ENCODE measurements at places on chromosomes 4 and X.
A peak's percentile ranks its signal among the peaks of the same experiment; 100 is the strongest.

DNA sequence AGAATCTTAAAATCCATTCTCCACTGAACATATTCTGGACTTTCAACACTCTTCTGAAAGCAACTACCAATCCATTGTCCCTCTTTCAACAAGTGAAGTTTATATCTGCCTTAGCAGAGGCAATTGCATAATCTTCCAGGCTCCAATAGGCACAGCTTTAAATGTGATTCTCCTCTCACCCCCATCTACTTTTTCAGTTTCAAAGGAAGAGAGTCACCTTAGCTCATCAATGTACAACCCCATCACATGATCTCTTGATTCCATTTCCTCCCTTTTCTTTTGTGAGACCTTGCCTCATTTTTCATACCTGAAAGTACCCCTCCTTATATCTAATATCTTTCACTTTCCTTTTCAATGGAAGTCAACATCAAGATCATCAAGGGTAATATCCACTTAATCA is 921.7 kb upstream of the EPHA5 start:
- no peak for DNase-seq

DNA sequence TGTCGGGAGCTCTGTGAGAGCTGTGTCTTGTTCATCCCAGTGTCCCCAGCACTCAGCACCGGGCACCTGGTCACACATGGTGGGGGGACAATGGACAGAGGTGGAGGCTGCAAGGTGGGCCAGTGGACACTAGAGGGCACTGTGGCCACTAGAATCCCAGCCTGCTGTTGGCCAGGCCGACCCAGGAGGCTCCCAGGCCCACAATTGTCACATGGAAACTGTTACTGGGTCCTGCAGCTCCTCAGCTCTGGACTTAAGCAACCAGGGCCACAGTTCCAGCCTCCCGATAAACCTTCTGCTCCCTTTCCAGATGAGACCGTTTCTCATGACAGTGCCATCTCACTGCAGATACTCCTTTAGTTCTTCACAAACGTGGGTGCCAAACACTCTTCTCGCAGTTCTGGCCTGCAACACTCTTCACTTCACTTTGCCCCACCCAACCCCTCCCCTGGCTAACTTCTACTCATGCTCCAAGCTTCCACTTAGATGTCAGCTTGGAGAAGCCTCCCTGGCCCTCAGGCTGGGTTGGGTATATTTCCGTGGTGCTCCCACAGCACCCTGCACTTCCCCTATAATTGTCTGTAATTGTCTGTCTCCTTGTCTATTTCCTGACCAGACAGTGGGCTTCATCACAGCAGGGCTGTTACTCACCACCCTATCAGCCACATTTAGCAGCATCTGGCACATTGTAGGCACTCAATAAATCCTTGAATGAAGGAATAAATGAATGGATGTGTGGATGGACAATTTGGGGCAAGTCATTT is 3.5 kb upstream of the IQSEC2 start:
- DNase-seq, result peak; percentile 36

GRCh38 chr4:73098016-73098415 is 28.5 kb upstream of the COX18 start:
- no peak for DNase-seq

DNA sequence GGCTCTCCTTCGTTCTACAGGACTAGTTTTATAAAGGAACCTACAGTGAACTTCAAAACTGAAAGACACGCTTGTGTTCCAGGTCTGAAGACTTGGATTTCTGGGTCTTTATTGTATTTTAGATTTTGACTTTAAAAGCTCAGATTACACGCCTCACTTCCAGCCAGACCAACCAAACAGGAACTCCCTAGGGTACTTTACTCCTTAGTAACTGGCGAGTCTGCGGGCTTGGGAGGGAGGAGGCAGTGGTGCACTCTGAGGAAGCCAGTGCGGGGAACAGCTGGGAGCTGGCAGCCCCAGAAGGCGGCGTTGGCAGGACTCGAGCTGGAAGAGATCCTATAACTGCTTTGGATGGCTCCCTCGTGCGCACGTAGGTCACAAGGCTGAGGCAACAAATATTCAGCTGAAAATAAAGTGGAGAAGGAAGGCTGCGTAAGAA is 391 bp upstream of the PHKA1 start:
- DNase-seq, result peak; percentile 32

- no peak for DNase-seq
Measured at GRCh38 chr4:85092943-85093342, 126.5 kb upstream of the WDFY3 start.
